Mammary epithelial cell (primary cell): ENCODE measurements at places on chromosomes 12 and 14. TPM values are rescaled to one million over a fixed set of nuclear protein-coding genes. Genes with fewer than 3 reads are reported as not detected.

The SERPINA12 gene
- total RNA-seq: not detected in 2 replicates

The ASB2 gene
- total RNA-seq: 0.19 TPM in 1 of 2 replicates, not detected in the other

The SSTR1 gene
- not detected in 2 replicates for total RNA-seq

The DDN gene
- total RNA-seq: 0.08 and 0.52 TPM in 2 replicates

The YLPM1 gene
- 38.0 and 52.4 TPM in 2 replicates for total RNA-seq

The SLC6A15 gene
- total RNA-seq: 26.7 TPM

The PAWR gene
- 108 TPM for total RNA-seq
